ENCODE measurements at places on chromosomes 4 and X.

DNA sequence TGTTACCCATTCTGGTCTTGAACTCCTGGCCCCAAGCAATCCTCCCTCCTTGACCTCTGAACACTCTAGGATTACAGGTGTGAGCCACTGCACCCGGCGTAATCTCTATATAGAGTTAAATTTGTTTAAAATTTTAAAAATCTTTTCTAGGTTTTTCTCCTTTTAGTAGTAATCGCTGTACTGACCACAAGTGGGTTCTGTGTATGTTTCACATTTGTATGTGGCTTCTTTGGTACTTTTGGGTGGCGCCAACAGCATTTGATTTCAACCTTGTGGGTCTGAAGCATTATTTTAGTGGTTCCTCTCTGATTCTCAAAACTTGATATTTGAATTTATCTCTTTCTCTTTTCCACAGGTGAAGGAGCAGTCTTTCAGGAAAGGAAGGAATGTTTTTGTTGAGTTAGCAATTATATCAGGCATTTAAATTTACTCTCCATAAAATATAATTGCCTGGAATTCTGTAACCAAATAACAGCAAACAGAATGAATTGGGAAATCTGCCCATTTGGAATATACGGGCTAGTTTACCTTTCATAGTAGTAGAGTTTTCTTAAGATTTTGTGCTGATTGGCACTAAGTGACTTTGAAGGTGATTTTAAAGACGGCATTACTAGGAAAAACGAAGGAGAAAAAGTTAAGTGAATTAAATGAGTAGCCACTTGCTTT is 29.5 kb downstream of the ARHGAP10 start:
- DNase-seq, result no peak

- no peak for DNase-seq
These were observed 51.0 kb upstream of the CDKN2AIP start for GRCh38 chr4:183393446-183393845.

- DNase-seq, result no peak
These were observed 497 bp downstream of the HPGD start for GRCh38 chr4:174521800-174522182.

DNA sequence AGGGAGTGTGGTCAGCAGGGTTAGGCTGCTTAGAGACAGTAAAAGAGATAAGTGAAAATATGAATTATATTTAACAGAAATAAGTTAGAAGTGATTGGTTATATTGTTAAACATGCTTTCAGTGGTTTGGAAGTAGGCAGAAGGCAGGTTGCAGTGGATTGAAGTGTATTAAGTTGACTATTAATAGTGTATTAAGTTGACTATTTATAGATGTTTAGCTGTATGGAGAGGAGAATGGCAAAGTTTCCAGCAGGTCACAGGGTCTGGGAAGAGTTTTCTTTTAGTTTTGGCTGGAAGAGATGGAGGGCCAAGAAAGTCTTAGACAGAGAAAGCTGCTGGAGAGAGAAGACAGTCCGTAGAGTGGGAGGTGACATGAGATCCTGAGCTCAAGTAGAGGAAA is 7.9 kb downstream of the SMIM20 start:
- no peak for DNase-seq

DNA sequence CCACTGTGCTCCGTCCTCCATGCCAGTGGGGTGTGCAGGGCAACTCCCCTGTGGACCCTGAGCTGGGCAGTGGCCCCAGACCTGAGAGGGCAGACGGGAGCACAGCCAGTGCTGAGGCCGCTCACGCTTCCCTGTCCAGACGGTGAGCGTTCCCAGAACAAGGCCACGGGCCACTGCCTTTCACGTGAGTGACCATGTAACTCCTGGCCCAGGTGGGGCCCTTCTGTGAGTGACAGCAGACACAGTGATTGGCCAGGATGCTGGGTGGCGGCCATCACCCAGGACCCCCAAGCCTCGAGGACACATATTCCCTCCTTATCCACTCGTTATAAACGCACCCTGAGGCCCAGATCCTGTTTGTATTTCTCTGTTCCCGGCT is 10.5 kb downstream of the NSG1 start:
- DNase-seq, result no peak

DNA sequence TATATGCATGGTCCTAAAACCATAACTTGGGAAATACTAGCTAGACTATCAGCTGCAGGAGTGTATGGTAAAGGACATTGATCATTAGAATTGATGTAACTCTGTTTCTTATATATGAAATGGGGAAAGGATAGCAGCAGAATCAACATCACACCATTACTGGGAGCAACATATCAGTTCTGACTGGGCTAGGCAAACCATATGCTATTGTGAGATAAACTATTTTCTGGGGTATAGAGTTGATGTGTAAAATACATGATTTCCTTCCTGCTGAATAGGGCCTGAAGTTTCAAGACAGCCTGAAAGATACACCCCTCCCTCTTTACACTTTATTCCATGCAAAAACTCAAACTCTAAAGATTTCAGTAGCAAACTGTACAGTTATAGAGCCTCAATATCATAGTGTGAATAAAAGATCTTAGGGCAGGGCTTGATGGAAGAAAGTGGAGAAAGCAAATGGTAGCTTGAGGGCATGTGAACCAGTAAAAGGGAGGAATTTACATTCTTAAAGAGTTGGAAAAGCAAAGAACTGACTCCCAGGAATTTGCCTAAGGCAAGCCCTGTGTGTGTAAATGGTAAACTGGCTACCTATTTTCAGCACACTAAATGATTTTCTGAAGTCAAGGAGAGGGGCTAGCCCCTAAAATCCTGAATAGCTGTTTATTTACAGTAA is 404.1 kb downstream of the MAPK10 start:
- no peak for DNase-seq

DNA sequence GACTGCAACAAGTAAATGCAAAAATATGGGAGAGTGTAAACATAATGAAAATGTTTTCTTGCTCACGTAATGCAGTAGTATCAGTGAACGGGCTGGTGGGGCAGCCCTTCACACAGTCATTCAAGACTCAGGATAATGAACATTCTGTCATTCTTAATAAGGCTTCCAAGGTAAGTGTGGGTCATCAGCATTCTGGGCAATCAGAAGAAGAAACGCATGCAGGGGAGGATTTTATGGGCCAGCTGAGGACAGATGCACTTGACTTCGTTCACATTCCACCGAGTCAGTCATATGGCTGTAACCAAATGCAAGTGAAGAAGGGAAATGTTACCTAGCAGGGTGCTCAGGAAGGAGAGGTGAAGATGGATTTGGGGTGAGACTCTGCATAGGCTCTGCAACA is 68.0 kb upstream of the MAP9 start:
- DNase-seq, result no peak

GRCh38 chr4:13126976-13127910 is 356.9 kb downstream of the RAB28 start:
- no peak for DNase-seq

- DNase-seq, result no peak
These were observed 263.9 kb upstream of the CXXC4 start for GRCh38 chr4:104758574-104758973.

GRCh38 chrX:24283127-24283794 is 30.6 kb downstream of the SUPT20HL2 start:
- DNase-seq, result no peak

- no peak for DNase-seq
These were observed 7.3 kb downstream of the GPRASP1 start for GRCh38 chrX:102658556-102658955.

- no peak for DNase-seq
These were observed 15.0 kb upstream of the BCLAF3 start for GRCh38 chrX:20005883-20006282.

GRCh38 chrX:17104433-17104832 is 158.0 kb downstream of the REPS2 start:
- DNase-seq, result no peak

GRCh38 chrX:123357941-123358340 is 173.9 kb downstream of the GRIA3 start:
- DNase-seq, result no peak

DNA sequence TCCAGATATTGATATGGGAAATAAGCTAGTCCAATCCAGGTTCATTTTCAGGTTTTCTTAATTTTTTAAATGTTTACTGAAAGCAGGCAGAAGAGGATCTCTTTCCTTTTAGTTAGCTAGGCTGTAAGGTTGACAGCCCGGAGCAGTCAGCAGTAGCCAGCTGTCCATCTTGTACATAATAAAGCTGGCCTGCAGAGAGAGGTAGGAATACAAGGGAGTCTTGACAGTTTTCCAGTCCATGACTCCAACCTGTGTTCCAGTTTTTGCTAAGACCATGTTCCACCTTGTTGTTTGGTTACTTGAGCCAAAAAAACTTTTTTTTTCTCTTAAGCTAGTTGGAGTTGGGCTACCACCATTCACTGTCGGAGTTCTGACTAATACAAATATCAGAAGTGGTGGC is 402.7 kb upstream of the TEX13C start:
- no peak for DNase-seq

- DNase-seq, result no peak
These were observed 29.2 kb downstream of the P2RY8 start for GRCh38 chrX:1507511-1508463.

DNA sequence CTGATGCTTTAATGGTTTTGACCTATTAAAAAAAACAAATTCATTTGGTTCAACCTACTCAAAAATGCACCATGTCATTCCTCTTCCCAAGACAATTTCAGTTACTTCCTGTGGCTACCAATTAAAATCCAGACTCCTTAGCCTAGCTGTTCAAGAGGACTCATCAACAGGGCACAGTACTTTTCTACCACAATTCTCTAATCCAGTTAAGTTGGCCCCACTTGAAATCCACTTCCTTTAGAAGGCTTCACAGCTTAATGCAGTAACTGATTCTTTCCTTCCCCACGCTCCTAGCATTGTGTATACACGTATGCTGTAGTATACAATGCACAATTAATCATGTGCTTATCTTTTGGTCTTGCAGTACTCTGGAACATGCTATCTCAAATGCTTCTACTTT is 129.8 kb downstream of the UGT8 start:
- DNase-seq, result no peak

GRCh38 chrX:33129607-33130006 is 81.7 kb downstream of the DMD start:
- no peak for DNase-seq

- no peak for DNase-seq
These were observed 33.8 kb downstream of the MTTP start for GRCh38 chr4:99608417-99608816.

GRCh38 chrX:73847991-73848390 is 285.0 kb downstream of the CHIC1 start:
- DNase-seq, result no peak

- DNase-seq, result no peak
These were observed 33.7 kb downstream of the STK32B start for GRCh38 chr4:5084911-5085475.

DNA sequence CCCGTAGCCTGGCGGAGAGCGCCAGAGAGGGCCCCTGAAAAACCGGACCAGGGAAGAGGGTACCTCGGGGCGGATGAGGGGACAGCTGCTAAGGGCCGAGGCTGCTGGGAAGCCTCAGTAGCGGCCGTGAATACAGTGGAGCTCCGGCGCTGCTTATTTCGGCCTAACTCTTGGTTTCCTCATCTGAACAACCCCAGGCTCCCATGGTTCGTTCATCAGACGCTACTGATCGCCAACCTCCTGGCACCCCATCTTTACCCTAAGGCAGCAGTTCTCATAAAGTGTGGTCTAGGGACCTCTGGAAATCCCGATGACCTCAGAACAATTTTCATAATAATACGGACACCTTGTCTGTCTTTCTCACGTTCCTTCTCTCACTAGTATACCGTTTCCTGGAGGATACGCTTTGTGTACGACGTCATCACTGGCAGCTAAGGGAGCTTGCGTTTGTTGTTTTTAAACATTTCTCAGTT is 645 bp upstream of the RAB28 start:
- DNase-seq, result no peak

GRCh38 chr4:81214881-81215868 is at the start of gene PRKG2:
Gene PRKG2 (minus strand): TSS chr4:81215222. CDS start chr4:81205047, 10,175 bp downstream.
- no peak for DNase-seq

DNA sequence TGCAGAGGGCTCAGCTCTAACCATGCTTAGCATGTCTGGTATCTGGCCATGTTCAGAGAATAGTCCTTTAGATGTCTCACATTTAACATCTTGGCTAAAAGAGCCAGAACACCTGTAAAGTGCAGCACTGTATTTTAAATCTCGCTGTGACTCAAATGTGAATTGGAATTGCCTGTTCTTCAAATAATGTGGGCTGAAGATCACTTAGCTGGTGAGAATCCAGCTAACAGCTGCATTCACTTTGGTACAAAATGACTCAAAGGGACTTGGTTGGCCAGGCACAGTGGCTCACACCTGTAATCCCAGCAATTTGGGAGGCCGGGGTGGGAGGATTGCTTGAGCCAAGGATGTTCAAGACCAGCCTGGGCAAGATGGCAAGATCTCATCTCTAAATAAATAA is 63.5 kb upstream of the PLAC8 start:
- DNase-seq, result no peak

DNA sequence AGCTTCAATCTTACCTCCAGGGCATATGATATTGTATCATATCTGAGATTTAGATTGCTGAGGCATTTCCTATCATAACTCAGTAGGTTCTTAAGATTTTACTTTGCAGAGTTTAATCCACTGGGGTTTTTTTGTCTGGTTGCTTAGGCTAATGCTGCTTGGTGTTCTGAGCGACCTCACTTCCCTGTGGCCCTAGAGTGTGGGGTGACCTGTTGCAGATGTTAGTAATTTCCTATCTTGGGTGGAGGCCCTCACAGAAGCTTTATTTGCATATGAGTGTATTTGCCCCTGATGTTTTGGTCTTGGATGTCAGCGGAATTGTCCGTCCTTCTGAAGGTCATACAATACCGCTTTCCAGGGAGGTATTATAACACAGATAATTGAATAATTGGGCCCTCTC is 137.1 kb downstream of the NDST3 start:
- no peak for DNase-seq

GRCh38 chr4:45693746-45694145 is 430.1 kb downstream of the GABRG1 start:
- DNase-seq, result no peak

- no peak for DNase-seq
These were observed 27.7 kb upstream of the FREM3 start for GRCh38 chr4:143728166-143728565.

- no peak for DNase-seq
These were observed 2.7 kb upstream of the XKRX start for GRCh38 chrX:100931218-100931924.

GRCh38 chr4:88533937-88534750 is 10.6 kb upstream of the PYURF start:
- no peak for DNase-seq

GRCh38 chr4:74320559-74321118 is 12.4 kb downstream of the EPGN start:
- DNase-seq, result no peak
